ENCODE measurements at places on chromosomes 2 and 18.

DNA sequence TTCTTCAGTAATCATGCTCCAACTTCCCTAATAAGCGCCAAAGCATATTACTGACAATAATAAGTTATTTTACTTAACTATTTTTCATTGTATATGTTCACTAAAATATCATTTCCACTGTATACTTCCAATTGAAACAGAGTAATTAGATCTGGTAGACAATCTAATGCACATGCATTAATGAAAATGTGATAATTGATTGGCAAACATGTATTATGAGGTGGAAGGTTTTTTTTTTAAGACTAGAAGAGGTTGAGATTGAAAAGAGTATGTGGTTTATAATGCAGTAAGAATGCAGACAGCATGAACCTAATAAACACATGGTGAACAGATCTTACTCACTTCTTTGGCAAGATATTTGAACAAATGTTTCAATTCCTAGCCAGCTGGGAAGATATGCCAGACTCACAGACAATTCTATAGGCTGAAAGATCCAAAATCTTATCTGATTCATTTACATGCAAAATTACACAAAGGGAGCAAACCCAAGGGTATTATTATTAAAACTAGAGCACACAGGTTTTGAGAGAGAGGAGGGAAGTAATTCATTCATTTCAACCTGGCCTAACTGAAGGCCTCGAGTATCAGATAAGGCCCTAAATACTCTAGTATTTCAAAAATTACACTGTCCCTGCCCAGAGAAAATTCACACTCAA, 2.8 kb downstream of the NCKAP1 start:
- no peak for DNase-seq

DNA sequence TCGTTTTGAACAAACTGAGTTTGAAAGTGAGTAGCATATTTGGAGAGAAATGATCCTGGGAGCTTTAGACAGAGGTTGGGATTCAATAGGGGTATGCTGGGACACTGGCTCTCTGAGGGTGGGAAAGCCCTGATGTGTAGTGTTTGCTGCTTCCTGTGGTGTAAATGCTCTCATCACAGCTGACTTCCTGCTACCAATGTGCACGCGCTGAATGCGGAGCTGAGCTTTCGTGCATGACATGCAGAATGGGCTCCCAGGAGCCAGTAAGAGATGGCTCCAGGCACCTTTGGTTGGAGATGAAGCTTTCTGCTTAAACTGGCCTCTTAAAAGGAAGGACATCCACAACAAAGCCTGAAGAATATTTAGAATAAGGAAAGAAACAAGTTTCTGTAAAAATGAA, 224.1 kb upstream of the CCDC150 start:
- DNase-seq, result no peak

- no peak for DNase-seq
Measured at GRCh38 chr2:143261986-143262385, 132.8 kb downstream of the ARHGAP15 start.

DNA sequence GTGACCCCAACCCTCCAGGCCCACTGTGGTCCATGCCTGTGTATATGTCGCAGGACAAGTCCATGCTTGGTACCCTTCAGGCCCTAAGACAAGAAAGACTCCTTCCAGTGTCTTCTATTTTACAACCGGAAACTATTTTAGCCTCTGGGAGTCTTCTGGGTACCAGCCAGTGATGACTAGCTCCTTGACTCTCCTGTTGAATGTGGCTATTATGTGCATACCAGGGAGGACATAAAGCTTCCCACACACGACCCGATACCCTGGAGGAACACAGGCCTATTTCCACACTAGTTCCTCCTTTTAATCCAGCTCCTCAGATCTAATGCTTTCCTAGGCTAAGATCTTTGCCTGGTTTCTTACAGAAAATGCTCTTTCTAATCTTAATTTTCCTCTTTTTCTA, 178.1 kb downstream of the NCKAP5 start:
- no peak for DNase-seq

DNA sequence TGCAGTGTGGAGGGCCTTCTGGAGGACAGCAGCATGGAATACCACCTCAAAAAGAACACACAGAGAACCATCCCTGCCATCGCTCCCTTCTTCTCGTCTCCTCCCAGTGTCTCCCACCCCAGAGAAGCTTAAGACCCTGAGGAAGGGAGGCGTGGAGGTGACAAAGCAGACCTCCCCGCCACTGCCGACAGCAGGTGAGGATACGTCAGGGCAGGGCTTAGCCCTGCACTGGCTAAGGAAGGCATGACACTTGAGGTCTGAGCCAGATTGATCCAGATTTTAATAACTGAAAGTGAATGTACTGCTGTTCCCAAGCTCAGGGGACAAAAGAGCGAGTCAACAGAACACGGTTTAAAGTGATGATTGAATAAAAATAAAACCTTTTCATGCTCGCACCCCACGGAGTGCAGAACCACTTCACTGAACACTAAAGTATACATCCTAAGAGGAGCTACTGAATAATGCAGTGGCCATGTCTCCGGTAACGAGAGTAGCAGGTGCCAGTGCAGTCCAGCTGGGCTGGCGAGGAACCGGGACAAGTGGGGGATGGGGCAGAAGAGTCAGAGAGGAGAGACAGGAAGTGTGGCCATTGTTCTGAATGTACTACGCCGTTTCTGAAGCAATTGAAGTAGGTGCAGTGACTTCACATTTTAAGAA, 391.0 kb downstream of the CDH2 start:
- no peak for DNase-seq

GRCh38 chr2:8469709-8470493, 212.0 kb upstream of the ID2 start:
- no peak for DNase-seq

DNA sequence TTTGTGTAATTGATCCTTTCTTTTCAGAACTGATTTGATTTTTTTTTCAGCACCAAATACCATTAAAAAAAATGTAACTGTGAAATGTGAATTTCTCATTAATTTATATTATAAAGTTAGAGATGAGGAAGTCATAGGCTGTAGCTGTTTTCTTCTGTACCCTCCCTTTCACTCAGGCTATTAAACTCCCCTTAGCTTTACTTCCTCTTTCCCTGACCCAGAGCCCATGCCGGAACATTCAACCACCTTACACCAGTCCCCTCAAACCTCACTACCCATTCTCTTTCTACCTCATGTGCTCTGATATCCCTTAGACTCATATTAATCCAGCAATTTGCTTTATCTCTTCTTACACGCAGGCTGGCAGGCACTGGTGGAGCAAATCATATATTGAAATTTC, 12.4 kb downstream of the GALNT5 start:
- DNase-seq, result no peak

DNA sequence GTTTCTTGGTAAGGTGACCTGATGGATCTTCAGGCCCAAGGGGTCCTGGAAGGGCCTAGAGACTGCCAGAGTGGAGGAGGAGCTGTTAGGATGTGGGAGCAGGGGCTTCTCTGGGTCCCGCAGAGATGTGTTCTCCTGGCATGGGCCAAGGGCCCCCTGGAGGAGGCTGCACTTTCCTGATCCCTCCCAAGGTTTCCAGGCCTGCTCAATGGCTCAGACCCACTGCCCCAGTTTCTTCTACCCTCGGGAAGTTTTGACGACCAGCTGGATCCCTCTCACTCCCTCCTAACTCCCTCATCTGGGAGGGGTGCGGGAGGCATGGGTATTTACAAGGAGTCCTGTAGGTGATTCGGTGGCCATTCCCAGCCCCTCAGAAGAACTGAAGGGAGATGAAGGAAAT, 36.1 kb downstream of the COA5 start:
- DNase-seq, result no peak

Data from activated naive CD4-positive, alpha-beta T cell (primary cell).